Psoas muscle (tissue), 8 donors: ENCODE measurements at places on chromosomes 7 and 10.

GRCh38 chr7:142488036-142488633 lies 230.3 kb upstream of the PRSS58 start:
- no peak overlapping the region for H3K27ac ChIP-seq
- H3K27me3 ChIP-seq = no peaks in the 10 kb centered on the region
- no peak overlapping the region for H3K4me3 ChIP-seq
- DNase-seq = no peak

- no peak overlapping the region for H3K27ac ChIP-seq
- H3K27me3 ChIP-seq = no peaks in the 10 kb centered on the region
- DNase-seq = no peak
- no peaks in the 10 kb centered on the region for H3K36me3 ChIP-seq
- no peak overlapping the region for H3K4me3 ChIP-seq
- peaks cover 5% of the 10 kb centered on the region for H3K4me1 ChIP-seq
These were observed 28.8 kb downstream of the ABI1 start for GRCh38 chr10:26831936-26832335.

- H3K4me1 ChIP-seq = peaks cover 33% of the 10 kb centered on the region
- no peak for DNase-seq
- no peak overlapping the region for H3K4me3 ChIP-seq
- no peak overlapping the region for H3K27ac ChIP-seq
These were observed 267.8 kb downstream of the PARD3 start for GRCh38 chr10:34547291-34547690.

DNA sequence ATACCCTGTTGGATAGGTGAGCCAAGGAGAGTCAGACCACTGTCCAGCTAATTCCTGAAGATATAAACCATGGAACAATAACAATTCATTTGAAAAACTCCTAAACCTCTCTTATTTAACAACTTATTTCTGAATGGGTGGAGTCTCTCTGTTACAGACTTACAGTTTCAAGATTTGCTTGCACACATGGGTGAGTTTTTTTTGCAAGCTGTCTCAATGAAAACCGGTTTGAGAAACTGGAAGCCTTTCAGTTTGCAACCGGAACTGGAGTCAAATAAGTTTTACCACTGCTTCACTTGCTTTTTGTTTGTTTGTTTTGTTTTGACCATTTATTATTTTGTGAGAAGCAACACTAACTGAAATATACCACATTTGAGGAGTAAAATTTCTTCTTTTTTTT lies 243.8 kb downstream of the MTERF1 start:
- no peak for DNase-seq
- H3K4me3 ChIP-seq = no peak overlapping the region
- H3K27ac ChIP-seq = no peak overlapping the region
- H3K4me1 ChIP-seq = no peaks in the 10 kb centered on the region
